ENCODE measurements at places on chromosomes 12 and 14.

- no peak for DNase-seq
These were observed 188.6 kb downstream of the EGLN3 start for GRCh38 chr14:33762161-33762851.

DNA sequence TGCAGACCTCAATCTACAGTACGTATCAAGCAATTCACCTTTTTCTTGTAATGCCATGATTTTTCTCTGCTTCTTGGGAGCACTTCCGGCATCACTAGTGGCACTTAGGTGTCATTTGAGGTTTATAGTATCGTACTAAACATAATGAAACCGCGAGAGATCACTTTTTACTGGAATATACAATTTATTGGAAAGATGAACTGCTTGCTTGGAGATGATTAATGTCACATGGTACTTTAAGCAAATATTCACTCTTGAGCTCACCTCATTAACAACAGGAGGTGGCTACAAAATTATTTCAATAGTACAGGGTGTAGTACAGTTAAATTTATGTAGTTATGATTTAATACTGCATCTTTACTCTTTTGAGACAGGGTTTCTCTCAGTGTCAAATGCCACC is 11.5 kb downstream of the FUT8 start:
- no peak for DNase-seq

- DNase-seq: no peak
These were observed 90.5 kb upstream of the STXBP6 start for GRCh38 chr14:25140411-25140810.

- peak; percentile 77 for DNase-seq
These were observed 24.7 kb upstream of the IRF2BPL start for GRCh38 chr14:77053046-77053841.

DNA sequence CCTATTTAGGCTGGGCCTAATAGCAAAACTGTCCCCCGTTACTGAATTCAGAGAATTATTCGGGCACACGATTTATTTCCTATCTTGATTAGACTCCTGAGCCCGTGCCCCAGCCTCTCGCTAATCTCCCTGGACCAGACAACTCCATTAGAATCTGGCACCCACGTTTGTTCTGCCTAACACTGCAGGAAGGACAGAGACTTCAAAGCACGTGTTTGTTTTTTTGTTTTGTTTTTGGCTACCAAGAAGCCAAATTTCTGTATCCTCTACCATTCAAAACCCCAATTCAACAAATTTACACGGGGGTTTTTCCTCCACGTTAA is 4.8 kb downstream of the USP44 start:
- DNase-seq: no peak

DNA sequence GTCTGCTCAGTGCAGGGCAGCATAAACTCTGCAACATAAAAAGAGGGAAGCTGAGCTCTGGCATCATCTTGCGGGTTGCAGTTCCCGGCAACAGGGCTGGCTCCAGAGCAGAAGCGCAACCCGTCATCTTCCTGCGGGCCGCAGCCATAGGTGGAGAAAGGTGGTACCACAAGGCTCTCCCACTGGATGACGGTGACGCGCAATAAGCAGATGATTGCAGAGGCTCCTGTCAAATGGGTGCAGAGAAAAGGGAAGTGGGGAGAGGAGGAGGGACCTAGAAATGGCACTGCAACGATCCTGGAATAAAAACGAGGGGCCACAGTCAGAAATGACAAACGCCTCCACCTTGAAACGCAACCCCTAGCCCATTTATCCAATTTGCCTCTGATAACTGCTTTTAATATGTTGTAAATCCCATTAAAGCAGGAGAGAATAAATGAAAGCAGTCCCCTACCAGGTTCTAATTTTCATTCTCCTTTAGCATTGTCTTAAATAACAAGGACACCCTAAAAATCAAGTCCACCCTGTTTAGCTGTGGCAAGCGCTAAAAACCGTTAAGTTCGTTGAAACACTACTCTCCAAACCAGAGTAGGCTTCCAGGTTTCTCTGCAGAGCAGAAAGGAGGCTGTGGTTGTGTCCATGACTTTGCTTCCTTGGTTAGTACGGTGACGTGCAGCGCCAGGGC is 30.9 kb upstream of the TUBA1C start:
- DNase-seq: no peak

DNA sequence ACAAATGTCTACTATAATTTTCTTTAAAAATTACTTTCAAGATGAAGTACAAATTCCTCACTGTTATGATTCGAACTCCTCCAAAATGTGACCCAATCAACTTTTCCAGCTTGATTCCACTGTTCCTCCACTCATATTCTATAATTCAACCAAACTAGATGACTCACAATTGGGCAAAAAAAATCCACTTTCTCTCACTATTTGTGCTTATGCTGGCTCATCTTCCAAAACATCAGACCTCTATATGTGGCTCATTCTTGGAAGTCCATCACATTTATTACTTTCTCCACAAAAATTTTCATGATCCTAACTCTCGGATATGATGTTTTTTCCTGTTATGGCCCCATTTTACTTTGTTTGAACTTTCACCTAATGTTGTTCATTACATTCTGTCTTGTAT is 26.9 kb upstream of the RXYLT1 start:
- DNase-seq: no peak

DNA sequence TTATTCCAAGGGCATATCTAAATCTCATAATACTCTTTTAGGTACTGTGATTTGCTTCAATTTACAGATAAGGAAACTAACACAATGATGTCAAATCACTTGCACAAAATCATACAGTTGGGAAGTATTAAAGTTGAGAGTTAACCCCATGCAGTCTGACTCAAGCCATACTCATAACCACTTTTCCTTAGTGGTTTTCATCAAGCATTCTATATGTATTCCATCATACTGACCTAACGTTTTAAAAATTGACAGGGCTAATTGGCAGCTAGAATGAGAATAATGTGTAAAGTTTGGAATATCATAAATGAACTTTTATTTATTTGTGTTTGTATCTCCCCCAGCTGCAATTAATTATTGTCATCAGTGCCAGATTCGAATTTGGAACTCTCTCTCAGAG is 20.9 kb downstream of the PUS7L start:
- DNase-seq: no peak

GRCh38 chr12:130815028-130815741 is 23.9 kb downstream of the STX2 start:
- no peak for DNase-seq

DNA sequence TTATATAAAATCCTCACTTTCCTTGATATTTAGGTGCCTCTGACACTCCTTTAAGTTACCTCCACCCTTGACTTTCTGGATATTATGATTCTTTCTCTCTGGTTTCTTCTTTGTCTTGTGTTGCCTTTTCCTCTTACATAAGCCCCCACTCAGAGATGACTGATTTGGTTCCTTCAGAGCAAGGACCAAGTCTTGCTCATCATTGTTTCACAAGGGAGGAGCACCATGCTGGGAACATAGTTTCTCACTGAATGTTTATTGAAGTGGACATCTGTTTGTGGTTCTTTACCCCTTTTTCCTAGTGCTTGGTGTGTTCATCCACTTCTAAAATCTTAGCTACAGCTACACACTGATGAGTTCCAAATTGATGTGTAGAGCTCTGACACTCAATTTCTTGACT is 161.3 kb upstream of the PTPRQ start:
- no peak for DNase-seq

DNA sequence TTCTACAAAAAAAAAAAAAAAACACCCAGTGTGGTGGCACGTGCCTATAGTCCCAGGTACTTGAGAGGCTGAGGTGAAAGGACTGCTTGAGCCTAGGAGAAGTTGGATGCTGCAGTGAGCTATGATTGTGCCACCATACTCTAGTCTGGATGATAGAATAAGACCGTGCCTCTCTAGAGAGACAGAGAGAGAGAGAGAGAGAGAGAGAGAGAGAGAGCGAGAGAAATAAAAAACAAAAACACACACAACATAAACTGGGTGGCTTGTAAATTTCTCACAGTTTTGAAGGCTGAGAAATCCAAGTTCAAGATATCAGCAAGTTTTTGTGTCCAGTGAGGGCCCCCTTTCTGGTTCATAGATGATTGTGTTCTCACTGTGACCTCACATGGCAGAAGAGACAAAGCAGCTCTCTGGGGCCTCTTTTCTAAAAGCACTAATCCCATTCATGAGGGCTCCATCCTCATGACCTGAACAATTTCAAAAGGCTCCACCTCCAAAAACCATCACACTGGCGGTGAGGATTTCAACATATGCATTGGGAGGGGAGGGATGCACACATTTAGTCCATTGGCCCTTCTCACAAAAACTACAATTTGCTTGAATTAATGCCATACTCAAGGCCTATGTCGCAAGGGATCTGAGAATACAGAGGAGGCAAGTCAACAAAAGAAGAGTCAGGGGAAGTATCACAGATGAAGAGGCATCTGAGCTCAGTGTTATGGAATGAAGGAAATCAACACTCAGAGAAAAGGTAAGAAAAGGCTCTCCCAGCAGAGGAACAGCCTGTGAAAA is 94.9 kb downstream of the PPM1H start:
- no peak for DNase-seq

DNA sequence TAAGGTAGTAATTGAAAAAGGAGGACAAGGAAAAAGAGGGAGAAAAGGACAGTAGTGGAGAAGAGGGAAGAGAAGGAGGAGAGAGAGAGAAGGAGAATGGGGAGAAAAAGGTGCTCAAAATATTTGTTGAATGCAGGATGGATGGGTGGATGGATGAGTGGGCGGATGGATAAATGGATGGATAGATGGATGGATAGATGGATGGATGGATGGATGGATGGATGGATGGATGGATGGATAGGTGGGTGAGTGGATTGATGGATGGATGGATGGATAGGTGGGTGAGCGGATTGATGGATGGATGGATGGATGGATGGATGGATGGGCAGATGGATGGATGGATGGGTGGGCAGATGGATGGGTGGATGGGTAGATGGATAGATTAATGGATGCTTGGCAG is 21.3 kb upstream of the C14orf132 start:
- DNase-seq: no peak

GRCh38 chr14:32233260-32233659 is 30.2 kb upstream of the RNU6-8 start:
- no peak for DNase-seq

Data from neural crest cell (in vitro differentiated cells).